ENCODE measurements at places on chromosomes 12 and 14.

- no peak for DNase-seq
Measured at GRCh38 chr14:92706386-92706785, 42.0 kb downstream of the LGMN start.

DNA sequence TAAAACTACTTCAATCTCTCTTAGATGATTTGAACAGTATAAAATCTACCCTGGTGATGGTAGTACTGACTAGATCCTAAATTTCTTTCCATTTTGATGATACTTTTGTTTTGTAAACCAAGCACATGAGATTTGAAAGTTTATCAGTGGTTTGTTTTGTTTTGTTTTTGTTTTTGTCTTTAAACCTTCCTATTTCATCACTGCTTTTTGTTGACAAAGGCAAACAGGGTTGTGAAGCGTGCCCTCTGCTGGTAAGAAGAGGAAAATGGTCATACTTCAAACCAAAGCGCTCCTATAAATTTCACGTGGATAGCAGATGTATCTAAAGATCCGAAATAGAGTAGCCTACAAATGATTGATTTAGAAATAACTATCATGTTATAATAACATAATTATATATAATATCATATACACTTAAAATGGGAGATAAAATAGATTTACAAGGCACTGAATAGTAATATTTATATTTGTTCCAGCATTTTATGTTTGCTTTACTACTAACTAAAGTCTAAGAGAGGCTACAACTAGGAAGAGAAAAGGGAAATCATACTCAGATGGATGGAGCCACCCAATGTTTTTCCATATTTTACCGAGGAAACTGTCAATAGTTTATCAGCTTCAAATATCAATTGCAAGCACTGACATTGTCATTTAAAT lies 254.0 kb upstream of the USP15 start:
- no peak for DNase-seq

- peak; percentile 58 for DNase-seq
Measured at GRCh38 chr12:130752692-130753230, 36.7 kb upstream of the RIMBP2 start.

DNA sequence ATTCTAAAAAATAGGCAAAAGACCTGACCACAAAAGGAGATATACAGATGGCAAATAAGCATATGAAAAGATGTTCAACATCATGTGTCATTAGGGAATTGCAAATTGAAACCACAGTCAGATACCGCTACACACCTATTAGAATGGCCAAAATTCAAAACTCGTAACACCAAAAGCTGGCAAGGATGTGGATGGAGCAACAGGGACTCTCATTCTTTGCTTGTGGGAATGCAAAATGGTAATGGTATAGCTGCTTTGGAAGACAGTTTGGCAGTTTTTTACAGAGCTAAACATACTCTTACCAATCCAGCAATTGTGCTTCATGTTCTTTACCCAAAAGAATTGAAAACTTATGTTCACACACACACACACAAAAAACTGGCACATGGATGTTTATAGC lies 8.2 kb upstream of the HMGA2 start:
- DNase-seq: no peak

DNA sequence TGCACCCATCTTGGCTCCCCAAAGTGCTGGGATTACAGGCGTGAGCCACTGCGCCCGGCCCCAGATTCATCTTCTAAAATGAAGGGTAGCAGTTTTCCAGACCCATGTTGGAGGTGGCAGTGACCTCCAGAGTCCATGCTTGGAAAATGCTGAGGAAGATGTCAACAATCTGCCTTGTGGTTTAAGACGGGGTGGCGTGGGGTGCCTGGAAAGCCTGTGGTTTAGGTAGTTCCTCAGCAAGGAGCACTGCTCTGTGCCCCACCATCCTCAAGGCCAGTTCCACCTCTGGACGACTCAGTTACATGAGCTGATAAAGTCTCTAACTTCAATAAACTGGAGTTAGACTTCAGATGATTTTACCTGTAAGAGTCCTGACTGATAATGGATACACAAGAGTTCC lies 48.6 kb downstream of the DRAM1 start:
- no peak for DNase-seq

DNA sequence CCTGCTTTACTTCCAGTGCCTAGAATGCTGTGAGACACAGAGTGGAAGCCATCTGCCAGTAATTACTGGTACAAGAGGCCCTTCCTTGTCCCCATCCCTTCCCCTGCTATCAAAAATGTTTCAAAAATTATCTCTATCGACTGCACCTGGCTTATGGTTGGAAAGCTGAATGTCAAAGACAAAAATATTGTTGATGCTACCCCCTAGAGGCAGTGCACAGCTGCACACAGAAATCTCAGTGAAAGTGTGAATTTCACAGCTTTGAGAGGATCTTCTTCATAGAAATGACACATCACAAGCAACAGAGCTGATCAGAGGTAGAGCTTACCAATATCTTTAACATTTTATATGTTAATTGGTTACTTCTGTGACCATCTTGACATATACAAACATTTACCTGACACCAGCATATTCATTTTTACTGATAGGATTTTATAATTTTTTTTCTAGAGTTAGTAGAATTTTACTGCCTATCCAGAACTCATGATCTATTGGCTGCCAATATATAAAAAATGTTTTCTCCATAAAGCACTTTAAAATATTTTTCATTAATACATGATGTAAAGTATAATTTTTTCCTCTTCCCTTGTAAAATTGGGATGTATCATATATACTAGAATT lies 138.0 kb downstream of the AACS start:
- no peak for DNase-seq

- no peak for DNase-seq
Measured at GRCh38 chr12:98221243-98221808, 294.1 kb upstream of the TMPO start.

DNA sequence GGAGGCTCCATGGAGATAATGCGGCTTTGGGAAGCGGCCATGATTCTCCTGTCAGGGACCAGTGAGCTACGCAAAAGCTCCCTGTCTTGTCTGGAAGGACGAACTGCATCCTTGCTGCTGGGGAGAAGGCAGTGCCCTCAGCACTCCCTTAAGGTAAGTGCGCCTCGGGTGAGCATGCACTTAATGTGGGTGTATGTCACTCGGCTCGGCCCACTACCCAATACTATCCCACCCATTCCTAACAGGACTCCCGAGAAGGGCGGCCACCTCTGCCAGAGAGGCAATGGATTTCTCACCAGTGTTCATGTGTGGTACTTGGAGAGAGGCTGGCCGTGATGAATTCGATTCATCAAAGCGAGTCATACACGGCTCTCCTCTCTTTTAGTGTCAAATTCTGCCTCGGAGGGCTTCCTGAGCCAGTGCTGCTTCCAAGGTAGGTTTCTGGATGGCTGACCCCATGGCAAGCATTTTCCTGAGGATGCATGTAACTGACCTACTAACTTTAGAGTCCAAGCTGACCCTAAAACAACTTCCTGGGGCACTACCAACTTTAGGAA lies 151.7 kb upstream of the RTL1 start:
- DNase-seq: peak; percentile 66
